NCI-H345 (cell line): ENCODE measurements at places on chromosomes 2 and 18.

- DNase-seq, result no peak
These were observed 620.2 kb upstream of the NETO1 start for GRCh38 chr18:73487966-73488365.

DNA sequence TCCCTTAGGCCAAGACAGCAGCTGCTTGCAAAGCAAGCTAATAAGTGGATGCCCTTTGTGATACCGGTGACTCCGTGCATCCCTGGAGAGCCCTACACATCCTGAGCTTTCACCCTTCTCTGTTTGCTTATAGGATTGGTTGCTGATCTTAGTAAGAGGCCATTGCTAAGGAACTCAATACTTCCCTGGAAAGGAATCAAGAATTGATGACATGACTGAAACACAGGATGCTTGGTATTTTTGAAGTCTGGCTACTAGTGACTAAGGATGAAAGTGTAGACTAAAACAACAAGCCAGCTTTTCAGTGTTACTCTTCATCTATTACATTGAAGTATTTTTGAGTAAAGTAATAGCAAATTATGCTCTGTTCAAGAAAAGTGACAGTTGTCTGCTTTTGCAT lies 123.0 kb upstream of the SERPINE2 start:
- no peak for DNase-seq

GRCh38 chr2:216878072-216878471 lies 18.2 kb upstream of the TNP1 start:
- no peak for DNase-seq

DNA sequence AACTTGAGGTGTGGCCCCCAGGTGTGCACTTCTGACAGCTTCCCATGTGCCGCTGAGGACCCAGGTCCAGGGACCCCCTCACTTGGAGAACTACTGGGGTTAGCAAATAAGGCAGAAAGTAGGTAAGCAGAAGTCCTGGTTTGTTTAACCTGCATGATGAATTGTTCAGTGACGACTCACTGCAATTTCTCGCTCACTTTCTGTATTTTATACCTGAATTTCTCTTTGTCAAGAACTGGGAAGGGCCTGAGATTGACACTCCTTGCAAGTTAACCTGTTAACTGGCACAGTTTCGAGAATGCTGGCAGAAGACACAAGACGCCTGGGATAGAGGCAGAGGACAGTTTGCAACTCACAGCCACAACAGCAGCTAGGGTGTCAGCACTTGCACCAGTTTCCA lies 164.5 kb upstream of the NCK2 start:
- DNase-seq, result no peak

- DNase-seq, result no peak
These were observed 6.5 kb upstream of the CNDP2 start for GRCh38 chr18:74489676-74490075.

GRCh38 chr2:195642679-195643068 lies 14.4 kb upstream of the SLC39A10 start:
- no peak for DNase-seq

GRCh38 chr2:111162718-111163331 lies 42.1 kb downstream of the BCL2L11 start:
- DNase-seq, result no peak

DNA sequence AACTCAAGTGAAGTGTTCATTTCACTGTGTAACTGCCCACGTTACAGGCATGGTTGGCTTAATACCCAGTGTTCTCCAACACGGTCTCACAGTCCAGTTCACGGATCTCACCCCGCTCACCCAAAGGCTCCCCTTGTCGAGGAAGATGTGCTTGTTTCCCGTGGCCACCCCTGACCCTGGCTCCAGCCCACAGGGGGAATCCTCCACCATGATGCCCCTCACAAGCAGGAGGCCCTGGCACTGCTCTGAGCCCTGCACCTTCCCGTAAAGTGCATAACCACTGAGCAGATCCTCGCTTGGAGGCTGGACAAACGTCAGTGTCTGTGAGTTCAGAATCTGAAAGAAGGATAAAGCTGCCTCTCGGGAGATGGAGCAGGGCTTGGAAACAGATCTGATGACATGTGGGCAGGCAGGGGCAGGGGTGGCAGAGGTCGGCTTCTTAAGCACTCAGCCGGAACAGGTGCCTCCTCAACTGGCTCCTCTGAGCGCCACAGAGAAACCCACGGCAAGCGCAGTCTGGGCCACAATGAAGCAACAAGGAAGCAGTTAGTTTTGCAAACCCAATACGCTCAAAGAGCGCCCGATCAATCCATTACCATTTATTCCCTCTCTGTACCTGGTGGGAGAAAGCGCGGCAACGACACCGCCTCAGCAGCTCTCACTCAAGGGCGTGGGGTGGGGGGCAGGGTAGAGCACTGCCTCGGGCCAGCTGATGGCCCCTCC lies 17.6 kb downstream of the HDAC4 start:
- DNase-seq, result no peak

DNA sequence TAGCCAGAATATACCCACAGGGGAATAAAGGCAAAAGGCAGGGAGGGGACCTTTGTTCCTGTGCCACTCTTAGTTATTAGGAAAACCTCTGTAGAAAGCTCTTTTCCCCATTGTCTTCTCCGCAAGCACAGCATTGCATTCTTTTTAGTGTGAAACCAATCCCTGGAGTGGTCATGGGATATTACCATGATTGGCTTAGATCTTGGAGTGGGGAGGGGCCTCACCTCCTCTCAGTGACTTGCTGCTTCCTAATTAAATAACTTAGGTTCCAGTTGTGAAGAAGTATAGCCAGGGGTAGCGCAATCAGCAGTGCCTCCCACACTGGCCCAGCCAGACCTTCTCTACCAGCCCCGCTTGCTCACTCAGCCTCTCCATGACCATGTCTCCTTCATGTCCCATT lies 49.9 kb upstream of the AFF3 start:
- no peak for DNase-seq

GRCh38 chr2:152549423-152549822 lies 167.8 kb downstream of the PRPF40A start:
- DNase-seq, result no peak

DNA sequence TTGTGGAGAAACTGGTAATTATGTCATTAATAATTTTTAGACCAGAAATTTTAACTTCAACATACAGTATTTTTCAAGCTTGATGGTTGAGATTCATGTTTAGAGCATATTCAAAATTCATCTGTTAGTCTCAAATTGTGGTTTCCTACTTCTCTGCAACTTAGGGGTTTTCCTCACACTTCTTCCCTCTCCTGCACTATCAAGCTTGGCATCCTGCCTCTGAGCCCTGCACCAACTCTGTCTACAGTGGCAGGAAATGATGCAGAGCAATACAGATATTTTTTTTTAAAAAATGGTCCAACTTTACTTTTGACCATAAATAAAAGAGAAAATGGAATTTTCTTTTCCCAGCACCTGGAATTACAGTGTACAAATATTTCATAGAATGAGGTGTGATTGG lies 247.3 kb downstream of the NUP35 start:
- no peak for DNase-seq

GRCh38 chr2:226691255-226691654 lies 108.4 kb downstream of the IRS1 start:
- DNase-seq, result no peak

DNA sequence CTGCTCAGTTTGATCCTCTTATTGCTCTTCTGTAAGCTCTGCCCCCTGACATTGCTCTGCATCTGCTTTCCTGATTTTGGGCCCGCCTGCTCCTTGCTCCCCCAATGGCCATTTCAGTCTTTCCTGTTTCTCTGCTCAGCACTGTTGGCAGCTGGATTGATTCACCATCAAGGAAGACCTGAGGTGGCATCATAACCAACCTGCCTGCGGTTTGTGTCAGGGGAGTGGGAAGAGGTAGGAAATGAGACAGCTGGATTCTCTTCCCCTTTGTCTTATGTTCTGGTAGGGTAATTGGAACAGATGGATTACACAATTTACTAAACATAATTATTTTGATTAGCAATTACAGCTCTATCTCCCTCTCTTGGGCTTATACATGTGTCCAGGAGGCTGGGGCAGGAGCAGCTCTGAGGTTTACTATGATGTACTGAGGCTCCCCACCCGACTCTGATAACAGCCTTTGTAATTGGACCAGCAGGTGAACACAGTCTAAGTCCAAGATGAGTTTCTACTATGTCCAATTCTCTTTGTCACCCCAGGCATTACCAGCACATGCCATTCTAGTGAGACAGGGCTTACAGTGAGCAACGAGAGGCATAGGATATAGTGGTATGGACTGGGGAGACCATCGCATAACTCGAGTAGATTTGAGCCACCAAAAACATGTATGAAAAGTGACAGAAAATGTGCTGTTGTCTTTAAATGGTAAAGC lies 151.8 kb upstream of the MMADHC start:
- DNase-seq, result no peak

GRCh38 chr2:38622210-38622609 lies 19.5 kb upstream of the HNRNPLL start:
- DNase-seq, result no peak

GRCh38 chr2:110748489-110748867 lies 16.1 kb downstream of the ACOXL start:
- peak; percentile 86 for DNase-seq

DNA sequence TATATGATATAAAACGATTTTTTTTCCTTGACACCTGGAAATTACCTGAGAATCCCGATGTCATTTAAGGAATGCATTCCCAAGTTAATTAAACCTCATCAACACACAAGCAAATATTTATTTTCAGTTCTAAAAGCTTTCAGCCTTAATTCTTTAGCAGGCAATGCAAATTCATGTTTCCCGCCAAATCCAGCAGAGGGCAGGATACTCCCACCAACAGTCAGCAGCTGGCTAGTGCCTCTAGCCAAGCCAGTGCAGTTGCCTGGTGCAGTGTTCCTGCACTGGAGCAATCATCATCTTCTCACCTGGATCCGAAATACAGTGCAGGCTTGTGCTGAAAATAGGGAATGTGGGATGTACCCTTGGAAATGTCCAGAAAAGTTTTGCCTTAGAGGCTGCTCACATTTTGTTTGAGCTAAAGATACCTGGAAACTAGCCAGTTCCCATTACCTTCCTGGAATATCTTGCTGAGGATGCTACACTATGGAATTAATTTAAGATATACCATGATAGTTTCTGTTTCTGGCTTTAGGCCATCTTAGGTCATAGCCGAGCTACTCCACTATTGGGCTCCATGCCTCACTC lies 48.4 kb upstream of the CYTIP start:
- peak; percentile 70 for DNase-seq

- peak; percentile 32 for DNase-seq
These were observed 100.5 kb downstream of the SPOPL start for GRCh38 chr2:138602166-138602460.

GRCh38 chr18:303607-304006 lies 35.8 kb upstream of the THOC1 start:
- no peak for DNase-seq

DNA sequence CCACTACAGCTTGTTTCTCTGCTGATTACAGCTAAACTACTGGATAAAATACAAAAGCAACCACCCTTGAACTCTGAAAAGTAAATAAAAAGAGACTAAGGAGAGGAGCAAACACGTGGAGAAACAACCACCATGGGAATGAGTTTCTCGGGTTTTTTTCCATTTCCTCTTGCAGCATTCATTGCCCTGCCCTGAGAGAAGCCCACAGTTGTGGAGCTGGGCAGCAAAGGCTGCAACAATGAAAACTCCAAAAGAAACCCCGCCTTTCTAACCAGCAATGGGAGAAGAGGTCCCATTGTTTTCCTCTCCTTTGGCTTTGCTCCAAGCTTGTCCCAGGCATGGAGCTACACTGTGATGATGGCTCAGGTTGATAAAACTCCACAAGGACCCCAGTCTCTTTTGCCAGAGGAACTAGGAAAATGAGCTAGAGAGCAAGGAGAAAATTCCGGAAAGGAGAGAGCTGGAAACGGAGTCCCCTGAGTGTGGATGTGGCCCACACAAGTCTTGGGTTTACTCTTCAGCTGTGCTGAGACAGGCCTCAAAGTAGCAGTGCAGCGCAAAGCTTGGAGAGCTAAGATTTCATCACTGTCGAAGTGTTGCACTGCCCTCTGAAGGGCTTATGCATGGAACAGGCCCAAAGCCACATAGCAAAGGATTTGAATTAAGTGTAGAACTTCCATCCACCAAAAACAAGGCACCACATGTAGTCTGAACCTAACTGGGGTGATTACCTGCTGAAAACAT lies 20.9 kb downstream of the NAPG start:
- DNase-seq, result peak; percentile 9

- no peak for DNase-seq
These were observed 98.9 kb upstream of the OTOS start for GRCh38 chr2:240239325-240239724.

DNA sequence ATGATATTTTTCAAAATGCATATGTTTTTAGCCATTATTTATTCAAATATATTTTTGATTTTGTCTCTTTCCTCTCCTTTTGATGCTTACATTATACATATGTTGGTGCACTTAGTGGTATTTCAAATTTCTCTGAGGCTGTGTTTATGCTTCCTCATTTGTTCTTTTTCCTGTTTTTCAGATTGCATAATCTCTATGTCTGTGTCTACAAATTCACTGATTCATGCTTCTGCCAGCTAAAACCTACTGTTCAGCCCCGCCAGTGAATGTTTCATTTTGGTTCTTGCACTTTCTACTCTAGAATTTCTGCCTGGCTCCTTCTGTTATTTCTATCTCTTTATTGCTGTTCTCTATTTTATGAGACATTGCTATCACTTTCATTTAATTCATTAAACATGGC lies 951.7 kb upstream of the CNTNAP5 start:
- no peak for DNase-seq

GRCh38 chr2:84487298-84487996 lies 28.4 kb upstream of the SUCLG1 start:
- no peak for DNase-seq

DNA sequence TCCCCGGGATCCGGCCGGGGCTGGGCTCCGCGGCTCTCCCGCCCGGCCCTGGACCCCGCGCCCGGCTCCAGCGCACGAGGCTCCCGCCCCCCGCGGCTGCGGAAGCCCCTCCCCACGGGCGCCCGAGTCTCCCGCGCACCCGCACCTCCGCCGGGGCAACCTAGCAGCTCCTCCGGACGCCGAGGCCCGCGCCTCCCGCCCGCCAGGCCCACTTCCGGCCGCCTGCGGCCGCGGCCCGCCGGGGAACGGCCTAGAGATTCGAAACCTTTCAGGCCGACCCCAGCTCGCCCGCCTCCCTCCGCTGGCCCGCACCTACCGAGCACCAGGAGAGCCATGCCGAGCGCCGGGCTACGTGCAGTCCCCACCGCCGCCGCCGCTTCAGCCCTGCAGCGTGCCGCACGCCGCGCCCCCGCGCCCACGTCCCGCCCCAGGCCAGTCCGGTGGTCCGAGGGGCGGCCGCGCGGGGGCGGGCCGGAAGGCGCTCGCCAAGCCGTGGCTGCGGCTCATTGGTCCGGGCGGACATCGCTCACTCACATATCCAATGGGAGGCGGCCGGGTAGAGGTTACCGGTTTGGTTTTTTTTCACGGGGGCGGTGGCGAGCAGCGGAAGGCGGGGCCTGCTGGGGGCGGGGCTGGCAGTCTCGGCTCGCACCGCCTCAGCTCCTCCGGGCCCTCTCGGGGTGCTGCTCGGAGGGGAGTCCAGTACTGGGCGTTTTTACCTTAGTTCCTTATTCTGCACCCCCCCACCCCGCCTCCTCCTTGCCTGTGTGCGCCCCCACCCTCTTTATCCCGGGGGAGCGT lies at the start of gene PDIA6:
PDIA6 (minus strand) TSS at position 424 of the 801 bp plus-strand sequence; CDS start at position 335, 89 bp downstream.
- DNase-seq, result peak; percentile 99

GRCh38 chr2:99421469-99421868 lies 68.3 kb downstream of the REV1 start:
- no peak for DNase-seq

- no peak for DNase-seq
These were observed 2.0 kb downstream of the SRSF7 start for GRCh38 chr2:38748943-38749804.
